Smooth muscle cell of the coronary artery (primary cell): ENCODE measurements at places on chromosomes 3 and 15. TPM values are rescaled to one million over a fixed set of nuclear protein-coding genes. Genes with fewer than 3 reads are reported as not detected.

LRRN1 gene
- total RNA-seq, result not detected in 2 replicates

NKTR gene
- 26.0 and 36.5 TPM in 2 replicates for total RNA-seq

PTH1R gene
- 0.15 and 2.6 TPM in 2 replicates for total RNA-seq

GP9 gene
- not detected in 2 replicates for total RNA-seq

CKMT1A gene
- not detected in 2 replicates for total RNA-seq
